NCI-H2029 treated with DMSO at 0.1 percent for 48 hours (cell line): ENCODE measurements at places on chromosomes 5 and 9.
A peak's percentile ranks its signal among the peaks of the same experiment; 100 is the strongest.

- peak; percentile 50 for DNase-seq
These were observed 61.7 kb downstream of the MRPL36 start for GRCh38 chr5:1737790-1738405.

GRCh38 chr9:129352146-129352865, 174.2 kb upstream of the IER5L start:
- DNase-seq, result no peak

DNA sequence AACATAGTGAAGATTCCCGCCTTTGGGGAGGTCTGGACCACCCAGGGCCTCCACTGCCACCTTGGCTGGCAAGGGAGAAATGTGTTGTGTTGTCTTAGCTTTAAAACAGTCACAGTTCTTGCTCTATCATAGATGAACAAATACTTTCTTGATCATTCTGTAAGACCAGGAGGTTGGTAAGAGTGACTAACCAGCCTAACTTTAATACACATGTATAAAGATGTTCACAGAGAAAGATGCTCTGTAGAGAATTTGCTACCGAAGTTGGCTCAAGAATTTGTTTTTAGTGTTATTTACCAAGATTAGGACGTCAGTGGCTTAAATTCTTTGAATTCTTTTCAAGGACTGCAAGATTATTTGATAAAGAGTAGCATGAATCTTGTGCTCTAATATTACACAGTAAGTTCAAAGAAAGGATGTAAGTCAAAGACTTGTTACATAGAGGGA, 28.4 kb downstream of the GLRX start:
- no peak for DNase-seq

DNA sequence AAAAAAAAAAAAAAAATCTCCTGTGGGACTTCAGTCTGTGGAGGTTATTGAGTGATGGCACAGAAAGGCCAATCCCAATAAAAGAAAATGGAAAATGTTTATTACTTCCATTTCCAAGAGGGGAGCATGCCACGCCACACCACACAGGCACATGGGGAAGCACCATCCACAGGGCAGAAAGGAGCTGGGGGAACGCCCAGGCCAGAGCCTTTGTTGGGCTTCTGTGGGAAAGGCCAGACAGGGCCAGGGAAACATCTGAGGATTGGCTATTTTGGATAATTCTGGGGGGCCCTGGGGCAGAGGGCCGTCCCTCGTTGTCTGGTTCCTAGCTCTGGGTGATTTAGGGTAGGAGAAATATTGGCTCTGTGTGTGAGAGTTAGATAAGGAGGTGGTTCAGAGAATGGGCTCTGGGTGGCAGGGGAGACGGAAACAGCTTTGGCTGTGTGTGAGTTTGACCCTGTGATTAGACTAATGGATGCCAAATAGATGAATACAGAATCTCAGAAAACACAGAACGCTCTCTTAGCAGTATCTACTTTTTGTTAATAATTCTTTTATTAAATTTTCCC, 49.0 kb upstream of the ABL1 start:
- DNase-seq, result no peak

- DNase-seq, result no peak
These were observed 446.4 kb downstream of the ISL1 start for GRCh38 chr5:51829691-51830090.

- peak; percentile 43 for DNase-seq
These were observed 17.7 kb upstream of the AKNA start for GRCh38 chr9:114405294-114406034.

DNA sequence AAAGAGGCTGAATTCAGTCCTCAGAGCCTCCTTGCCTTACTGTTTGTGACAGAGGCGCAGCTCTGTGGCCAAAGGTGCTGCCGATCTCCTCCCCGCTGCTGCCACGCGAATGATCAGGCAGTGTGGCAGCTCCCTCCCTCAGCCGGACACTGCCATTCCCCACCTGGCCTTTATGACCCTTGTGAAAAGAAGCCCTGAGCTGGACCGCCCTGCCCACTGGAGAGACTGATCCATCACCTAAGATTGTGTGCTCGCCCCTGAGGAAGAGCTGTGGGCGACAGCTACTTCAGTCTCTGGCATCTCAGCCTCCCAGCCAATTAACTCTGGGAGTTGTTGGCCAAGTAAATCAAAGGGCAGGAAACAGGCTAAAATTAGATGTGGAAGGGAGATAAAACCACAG, 90.9 kb downstream of the CARTPT start:
- no peak for DNase-seq

DNA sequence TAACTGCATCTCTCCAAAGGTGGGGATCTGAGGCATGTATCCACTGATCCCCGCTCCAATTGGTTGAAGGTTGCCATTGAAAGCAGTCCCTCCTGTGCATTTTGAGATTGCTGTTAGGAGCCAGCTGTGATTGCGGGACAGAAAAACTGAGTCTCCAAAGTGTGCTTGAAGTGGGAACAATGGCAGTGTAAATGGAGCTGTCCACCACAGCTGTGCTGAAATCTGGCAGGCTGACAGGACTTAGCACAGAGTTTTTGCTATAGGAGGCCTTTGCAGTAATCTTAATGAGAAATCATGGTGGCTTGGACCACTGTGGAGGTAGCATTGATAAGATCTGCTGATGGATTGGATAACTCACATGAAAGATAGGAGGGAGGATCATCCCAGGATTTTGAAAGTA, 3.3 kb downstream of the RNF20 start:
- DNase-seq, result no peak

- DNase-seq, result no peak
These were observed 8.7 kb upstream of the FBN2 start for GRCh38 chr5:128546658-128547281.

- DNase-seq, result no peak
These were observed 21.3 kb downstream of the SEMA6A start for GRCh38 chr5:116553366-116553765.

DNA sequence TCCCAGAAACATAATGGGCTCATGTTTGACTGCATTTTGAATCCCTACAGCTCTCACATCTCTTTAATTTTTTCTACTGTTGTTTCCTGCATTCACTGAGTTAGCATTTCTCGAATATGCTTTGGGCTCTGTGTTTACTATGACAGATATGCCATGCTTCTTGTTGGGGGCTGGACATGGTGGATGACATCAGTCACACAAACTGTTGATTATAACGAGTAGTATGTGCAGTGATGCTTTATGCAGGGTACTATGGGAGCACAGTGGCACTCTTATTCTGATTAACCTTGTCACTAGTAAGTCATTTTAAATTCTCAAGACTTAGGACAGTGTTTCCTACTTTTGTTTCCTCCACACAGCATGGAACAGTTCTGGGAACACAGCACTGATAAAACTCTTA, 295.4 kb upstream of the ZNF608 start:
- no peak for DNase-seq

GRCh38 chr5:134536876-134537275, 11.4 kb downstream of the JADE2 start:
- DNase-seq, result no peak

GRCh38 chr5:76492819-76493189, 89.7 kb downstream of the IQGAP2 start:
- no peak for DNase-seq
